ENCODE measurements at places on chromosomes 2 and 18.

GRCh38 chr2:99545066-99545465, 55.2 kb upstream of the REV1 start:
- DNase-seq, result no peak

DNA sequence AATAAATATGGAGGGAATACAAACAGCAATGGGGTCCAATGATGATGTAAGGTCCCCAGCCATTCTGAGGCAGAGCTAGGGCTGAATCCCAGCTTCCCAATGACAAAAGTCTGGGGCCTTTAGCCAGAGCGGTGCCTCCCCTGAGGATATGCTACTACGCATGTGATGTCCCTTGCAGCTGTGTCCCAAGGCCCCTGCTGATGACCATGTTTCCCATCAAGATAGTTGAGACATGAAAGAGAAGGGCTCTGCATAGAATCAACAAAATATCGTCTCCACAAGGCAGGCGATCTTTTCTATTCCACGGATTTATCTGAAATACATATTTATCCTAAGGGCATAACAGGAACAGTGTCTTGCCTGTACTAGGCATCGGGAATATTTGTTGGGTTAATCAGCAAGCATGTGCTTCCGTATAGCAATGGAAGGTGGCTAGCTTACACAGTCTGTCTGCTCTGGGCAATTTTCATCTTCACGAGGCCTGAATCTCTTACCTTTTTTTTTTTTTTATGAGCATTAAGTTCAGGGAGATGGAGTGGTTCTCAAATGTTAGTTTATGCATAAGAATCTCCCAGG, 284.6 kb downstream of the CNTNAP5 start:
- DNase-seq, result no peak

DNA sequence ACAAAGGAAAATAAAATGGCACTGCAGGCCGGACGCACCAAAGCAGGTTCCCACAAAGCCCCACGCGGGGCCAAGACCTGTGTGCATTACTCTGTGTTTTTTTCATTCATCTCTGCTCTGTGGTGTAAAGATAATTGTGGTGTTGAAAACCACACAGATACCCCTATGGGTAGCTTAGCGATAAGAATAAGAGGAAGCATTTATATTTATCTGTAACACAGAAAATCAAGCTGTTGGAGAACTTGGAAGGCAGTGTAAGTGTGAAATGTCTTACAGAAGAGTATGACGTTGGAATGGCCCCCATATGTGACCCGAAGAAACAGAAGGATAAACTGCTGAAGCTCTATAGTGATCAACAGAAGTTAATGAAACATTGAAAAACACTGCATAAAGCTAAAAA, 20.3 kb upstream of the MARCO start:
- DNase-seq, result no peak

- DNase-seq, result no peak
Observed at GRCh38 chr2:65072181-65072970, 16.2 kb downstream of the CEP68 start.

DNA sequence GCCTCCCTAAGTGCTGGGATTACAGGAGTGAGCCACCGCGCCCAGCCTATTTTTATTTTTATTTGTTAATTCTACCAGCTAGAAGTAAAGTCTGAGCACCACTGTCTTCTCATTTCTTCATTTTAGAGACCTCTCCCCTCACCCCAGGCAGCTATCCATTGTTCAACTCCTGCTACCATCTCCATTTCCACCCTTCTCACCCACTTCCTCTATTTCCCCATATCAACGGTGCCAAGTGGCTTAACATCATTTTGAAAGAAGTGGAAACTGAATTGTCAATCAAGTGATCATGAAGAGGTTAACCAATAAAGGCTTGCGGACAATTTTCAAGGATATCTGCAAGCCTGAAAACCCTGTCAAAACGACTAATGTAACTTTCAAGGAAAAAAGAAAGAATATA, 323.1 kb downstream of the NBAS start:
- no peak for DNase-seq

- no peak for DNase-seq
Observed at GRCh38 chr2:16170675-16171424, 230.5 kb downstream of the MYCN start.

DNA sequence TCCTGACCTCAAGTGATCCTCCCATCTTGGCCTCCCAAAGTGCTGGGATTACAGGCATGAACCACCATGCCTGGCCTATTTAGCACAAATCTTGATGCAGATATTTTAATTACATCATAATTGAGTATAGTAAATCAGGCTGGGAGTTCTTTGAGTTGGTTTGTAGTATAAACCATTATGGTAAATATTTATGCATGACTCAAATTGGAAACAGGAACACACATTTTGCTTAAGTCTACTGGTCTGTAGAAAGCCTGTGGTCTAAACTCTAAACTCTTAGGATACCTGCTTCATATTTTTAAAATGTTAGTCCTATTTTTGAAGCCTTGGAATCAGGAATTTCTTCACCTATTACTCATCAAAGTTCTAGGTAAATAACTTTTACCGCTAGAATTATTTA, 16.8 kb downstream of the ASXL3 start:
- no peak for DNase-seq

DNA sequence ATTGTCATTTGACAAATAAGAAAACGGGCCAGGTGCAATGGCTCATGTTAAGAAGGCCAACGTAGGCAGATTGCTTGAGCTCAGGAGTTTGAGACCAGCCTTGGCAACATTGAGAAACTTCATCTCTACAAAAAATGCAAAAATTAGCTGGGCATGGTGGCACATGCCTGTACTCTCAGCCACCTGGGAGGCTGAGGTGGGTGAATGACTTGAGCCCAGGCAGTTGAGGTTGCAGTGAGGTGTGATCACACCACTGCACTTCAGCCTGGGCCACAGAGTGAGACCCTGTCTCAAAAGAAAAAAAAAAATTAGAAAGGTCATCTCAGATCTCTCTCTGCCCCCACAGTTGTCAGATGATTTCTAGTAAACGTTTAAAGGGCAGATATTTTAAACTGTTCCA, 4.4 kb downstream of the SESTD1 start:
- DNase-seq, result no peak

DNA sequence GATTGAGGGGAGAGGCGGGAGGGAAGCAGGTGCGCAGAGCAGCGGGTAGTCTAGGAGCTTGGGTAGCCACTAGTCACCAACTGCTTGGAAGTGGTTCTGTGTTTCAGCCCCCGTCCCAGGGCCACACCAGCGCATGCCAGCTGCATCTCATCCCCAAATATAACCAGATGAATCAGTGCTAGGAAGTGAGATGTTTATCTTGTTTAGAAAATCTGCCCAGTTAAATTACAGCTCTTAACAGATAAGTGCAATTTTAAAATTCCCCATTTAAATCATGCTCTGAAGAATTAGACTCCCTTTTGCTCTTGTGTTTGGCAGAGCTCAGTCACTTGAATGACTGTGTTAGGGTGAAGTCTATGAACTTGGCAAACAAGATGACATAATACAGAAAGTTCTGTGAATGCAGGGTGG, 193.8 kb downstream of the SEPTIN10 start:
- peak; percentile 13 for DNase-seq

DNA sequence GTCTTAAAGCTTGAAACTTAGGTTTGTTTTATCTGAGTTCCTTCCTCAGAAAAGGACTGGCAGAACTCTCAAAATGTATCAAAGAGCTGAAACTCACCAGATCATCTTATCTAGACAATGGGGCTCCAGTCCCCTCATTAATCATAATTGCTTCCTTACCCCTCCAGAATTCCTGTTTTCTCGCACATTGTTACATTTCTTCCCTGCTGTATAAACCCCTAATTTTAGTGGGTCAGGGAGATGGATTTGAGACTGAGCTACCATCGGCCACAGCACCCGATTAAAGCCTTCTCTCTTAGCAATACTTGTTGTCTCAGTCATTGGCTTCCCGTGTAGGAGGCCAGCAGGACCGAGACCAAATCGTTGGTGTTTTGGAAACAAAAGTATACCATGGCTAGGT, 71.8 kb upstream of the CABLES1 start:
- no peak for DNase-seq

- no peak for DNase-seq
Observed at GRCh38 chr2:151760139-151760650, 25.9 kb upstream of the NEB start.

DNA sequence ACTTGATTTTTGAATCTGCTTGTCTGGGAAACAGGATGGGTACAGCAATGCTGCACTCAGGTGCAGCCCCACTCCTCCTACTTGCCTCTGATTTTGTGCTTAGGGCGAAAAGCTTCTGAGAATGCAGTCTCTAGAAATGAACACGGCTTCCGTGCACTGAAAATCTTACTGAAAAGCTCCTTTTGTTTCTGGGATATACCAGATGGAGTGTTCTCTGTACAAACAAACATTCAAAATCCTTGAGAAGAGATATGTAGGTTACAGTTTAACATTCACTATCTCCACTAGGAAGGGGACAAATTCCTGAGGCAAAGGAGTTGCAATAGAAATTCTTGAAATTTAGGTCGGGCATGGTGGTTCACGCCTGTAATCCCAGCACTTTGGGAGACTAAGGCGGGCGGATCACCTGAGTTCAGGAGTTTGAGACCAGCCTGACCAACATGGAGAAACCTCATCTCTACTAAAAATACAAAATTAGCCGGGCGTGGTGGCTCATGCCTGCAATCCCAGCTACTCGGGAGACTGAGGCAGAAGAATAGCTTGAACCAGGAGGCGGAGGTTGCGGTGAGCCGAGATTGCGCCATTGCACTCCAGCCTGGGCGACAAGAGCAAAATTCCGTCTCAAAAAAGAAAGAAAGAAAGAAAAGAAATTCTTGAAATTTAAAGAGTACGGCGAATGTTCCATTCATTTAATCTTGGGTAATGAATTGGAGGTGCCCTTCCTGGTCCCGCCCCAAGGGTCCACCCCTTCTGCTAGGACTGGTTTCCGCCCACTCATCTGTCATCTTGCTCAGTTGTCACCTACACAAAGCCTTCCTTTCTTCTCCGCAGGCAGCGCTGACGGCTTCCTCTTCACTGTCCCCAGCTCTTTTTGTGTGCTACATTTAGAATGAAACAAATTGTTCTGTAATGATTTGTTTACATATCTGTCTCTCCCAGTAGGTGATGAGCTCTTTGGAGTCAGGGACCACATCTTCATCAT, 92.4 kb downstream of the SOCS6 start:
- no peak for DNase-seq

DNA sequence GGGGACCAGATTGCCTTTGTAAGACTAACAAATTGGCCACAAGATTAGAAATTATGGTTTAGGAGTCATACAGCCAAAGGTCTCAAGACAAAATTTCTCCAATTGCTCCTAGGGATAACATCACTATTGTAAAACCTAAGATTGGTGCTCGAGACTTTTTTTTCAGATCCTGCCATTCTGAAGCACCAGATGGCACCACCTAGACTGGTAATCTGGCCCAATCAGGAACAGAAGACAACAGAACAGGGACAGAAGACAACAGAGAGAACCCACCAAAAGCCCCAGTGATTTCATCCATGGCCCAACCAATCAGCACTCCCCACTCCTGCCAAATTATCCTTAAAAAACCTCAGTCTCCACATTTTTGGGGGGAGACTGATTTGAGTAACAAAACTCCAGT, 66.8 kb downstream of the LINC00305 start:
- DNase-seq, result no peak

DNA sequence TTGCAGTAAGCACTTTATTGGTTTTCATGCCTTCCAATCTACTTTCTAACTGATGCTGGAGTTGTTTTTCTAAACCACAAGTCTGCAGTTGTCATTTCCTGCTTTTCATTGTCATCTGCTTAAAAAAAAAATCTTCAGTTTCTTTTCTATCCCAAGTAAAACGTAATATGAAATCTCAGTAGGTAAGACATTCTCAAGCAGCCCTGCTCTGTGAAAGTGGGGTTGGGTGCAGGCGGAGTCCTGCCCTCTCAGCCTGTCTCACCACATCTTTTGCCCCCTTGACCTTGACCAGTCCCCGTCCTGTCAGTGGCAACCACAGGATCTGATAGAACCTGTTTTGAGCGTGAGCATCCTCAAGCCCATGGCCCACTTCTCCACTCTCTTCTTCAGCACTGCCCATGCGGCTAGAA, 80.0 kb upstream of the CPO start:
- DNase-seq, result no peak

- DNase-seq, result peak; percentile 50
Observed at GRCh38 chr2:17620280-17620679, 79.8 kb downstream of the VSNL1 start.

- DNase-seq, result no peak
Observed at GRCh38 chr2:28730641-28731146, 20.9 kb upstream of the PPP1CB start.

DNA sequence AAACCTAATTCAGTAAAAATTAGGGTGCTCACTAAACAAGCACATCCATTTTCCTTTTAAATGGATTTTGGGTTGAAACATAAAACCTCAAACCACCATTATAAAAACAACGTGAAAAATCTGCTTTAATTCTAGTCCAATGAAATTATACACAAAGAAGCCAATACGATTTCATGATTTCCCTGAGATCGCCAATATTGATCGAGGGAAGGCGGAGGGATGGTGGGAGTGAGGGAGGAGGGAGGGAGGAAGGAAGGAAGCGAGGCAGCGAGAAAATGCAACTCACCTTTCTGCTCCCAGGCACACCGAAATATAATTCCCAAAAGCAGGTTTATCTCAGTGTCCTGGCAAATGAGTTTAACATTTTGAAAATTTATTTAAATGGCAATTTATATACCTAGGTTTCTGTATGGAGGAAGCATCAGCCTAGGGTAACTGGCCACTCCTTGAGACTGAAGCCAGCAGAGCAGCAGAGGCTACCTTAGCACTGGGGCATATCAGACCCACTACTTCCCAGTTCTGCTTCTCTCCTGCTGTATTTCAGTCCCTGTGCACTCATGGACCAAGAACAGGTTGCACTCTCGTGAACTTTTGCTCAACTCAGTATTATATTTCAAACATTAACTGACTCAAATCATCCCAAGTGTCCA, 2.3 kb upstream of the ONECUT2 start:
- DNase-seq, result no peak

- no peak for DNase-seq
Observed at GRCh38 chr2:1773883-1774282, 29.6 kb upstream of the PXDN start.

GRCh38 chr2:25044011-25044410, 2.1 kb downstream of the EFR3B start:
- no peak for DNase-seq

- no peak for DNase-seq
Observed at GRCh38 chr2:106562268-106563186, 75.4 kb downstream of the CD8B2 start.

- DNase-seq, result no peak
Observed at GRCh38 chr18:63997041-63997440, 27.2 kb downstream of the SERPINB8 start.

DNA sequence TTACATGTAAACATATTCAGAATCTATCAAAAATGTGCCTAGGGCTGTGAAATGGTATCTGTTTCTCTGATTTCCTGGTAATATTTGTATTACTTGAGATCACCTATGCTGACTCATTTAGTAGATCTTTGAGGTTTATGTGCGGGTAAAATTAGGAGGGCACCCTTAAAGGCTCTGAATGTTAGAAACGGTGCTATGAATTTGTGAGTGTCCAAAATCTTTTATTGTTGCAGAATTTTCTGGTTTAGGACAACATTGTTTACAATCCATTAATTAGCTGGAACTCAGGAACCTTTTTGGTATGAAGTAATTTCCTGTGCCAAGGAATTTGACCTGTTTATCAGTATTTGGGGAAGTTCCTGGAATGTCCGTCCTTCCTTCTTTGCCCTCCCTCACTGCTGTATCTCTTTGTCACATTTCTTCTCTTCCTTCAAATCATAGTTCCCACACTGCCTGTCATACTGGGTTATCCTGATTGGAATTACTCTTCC, 130.5 kb downstream of the TANC1 start:
- DNase-seq, result no peak

All from AG09309 (cell line).